ENCODE measurements at places on chromosomes 2 and 18.

DNA sequence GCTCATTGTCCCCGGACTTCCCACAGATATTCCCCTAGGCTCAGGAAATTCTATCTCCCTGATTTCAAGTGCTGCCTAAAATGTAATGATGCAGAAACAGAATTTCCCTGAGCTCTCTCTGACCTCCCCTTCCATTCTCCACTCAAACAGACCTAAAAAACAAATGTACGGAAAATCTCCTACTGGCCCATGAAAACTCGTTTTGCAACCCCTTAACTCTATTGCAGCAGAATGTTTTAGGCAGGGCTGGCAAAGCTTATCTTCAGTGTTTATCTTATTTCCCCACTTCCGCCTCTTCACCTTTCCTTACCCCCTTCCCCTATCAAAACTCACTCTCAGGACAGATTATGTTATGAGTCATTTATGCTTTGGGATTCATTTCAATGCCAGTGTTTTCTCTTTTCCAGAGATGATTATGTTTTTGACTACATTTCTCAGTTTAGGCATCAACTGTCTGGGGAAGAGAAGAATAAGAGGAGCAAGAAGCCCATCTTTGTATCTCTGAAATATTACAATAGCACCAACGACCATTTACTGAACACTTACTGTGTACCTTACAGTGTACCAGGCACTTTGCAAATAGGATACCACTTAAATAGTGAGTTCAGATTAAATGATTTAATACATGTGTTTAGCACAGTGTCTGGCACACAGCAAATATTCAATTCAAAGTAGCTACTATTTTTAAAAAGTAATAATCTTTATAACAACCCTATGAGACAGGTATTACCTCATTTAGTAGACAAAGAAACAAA is 53.9 kb upstream of the STPG4 start:
- DNase-seq: no peak

DNA sequence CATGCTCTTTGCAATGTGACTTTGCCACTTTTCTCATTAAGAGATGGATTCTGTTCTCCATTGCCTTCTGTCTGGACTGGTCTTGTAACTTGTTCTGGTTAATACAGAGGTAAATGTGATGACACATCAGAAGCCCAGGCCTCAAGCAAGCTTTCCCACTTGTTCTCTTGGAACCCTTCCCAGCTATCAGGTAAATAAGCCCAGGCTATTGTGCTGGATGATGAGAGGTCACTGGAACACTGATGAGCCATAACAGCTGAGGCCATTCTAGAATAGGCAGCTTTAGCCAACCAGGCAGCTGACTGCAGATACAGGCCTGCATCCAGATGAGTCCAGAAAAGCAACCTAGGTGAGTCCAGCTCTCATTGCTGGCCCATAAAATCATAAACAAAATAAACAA is 1007.0 kb upstream of the ACVR2A start:
- no peak for DNase-seq

GRCh38 chr2:128458505-128458904 is 139.8 kb upstream of the HS6ST1 start:
- DNase-seq: no peak

GRCh38 chr2:96702098-96702785 is 37.6 kb downstream of the LMAN2L start:
- DNase-seq: no peak

GRCh38 chr2:10186868-10187535 is 64.5 kb downstream of the RRM2 start:
- no peak for DNase-seq

- DNase-seq: no peak
Observed at GRCh38 chr2:30265052-30266015, 34.0 kb downstream of the LBH start.

GRCh38 chr2:18548621-18549020 is 11.8 kb downstream of the RDH14 start:
- DNase-seq: no peak
